ENCODE measurements at places on chromosomes 3 and 15. TPM values are rescaled to one million over a fixed set of nuclear protein-coding genes. Genes with fewer than 3 reads are reported as not detected.

GRCh38 chr3:34851137-34851536 lies 788.2 kb upstream of the ARPP21 start:
- no peak overlapping the region for H3K4me3 ChIP-seq
- H3K36me3 ChIP-seq: no peaks in the 10 kb centered on the region
- H3K27ac ChIP-seq: no peak overlapping the region
- no peak for DNase-seq

DNA sequence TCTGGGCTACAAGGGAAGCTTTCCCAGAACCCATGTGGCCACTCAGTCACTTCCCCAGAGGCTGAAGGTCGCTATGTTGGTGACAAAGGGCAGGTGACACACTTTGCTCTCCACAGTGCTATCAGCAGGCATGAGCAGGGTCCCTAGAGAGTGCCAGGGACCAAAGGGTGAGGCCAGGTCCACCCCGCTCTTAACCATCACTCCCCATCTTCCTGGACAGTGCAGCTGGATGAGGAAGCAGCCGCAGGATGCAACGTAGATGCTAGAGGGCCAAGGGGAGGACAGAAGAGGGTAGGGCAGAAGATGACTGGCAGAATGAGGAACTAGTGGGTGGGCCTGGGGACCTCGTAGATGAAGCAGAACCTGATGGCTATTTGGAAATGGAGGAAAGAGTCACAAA lies 13.6 kb upstream of the LTF start:
- H3K27ac ChIP-seq: no peak overlapping the region
- H3K36me3 ChIP-seq: no peaks in the 10 kb centered on the region
- H3K4me3 ChIP-seq: no peak overlapping the region
- no peak for DNase-seq

GRCh38 chr3:41265011-41265545 lies 65.8 kb downstream of the CTNNB1 start:
- H3K27ac ChIP-seq: no peak overlapping the region
- no peak overlapping the region for H3K4me3 ChIP-seq
- no peaks in the 10 kb centered on the region for H3K36me3 ChIP-seq
- DNase-seq: no peak
- no peaks in the 10 kb centered on the region for H3K4me1 ChIP-seq

DNA sequence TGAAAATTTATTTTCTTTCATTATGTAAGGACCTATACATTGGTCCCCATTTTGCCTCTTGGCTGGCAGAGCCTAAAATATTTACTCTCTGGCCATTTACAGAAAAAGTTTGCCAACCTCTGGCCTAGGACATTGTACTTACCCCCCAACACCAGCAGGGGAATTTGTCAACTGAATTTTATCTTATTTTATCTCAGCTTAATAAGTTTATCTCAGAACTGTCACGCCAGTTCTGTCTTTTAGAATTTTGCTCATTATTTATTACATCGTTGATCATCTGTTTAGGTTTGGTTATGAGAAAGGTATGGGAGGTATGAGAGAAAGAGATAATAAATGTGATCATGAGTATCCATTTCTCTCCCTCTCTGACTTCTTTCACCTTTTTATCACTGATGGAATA lies 38.3 kb downstream of the CHD2 start:
- no peaks in the 10 kb centered on the region for H3K27me3 ChIP-seq
- peaks cover 67% of the 10 kb centered on the region for H3K36me3 ChIP-seq
- no peaks in the 10 kb centered on the region for H3K4me1 ChIP-seq
- H3K4me3 ChIP-seq: no peak overlapping the region
- H3K27ac ChIP-seq: no peak overlapping the region

DNA sequence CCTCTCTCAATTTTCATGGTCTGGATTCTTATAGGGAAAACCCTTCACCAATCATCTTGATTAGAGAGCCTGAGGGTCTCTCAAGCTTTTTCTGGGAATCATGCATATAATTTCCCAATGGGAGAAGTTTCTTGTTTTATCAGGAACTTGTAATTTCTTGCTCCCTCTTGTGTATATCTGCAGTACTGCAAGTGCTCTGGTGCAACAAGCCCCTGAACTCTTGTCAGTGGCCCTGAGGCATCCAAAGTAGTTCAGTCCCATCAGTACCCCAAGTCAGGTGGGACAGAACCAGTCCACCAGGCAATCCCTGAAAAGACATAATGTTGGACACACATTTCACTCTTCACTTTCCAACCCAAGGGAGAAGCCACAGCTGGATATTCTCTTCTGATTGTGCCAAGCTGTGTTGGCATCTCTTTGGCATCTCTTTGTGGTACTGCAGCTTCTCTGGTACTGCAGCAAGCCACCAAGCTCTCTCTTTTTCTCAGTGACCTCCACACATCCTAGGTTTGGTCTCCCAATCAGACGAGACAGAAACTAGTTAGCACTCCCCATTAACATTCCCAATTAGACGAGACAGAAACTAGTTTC lies 214.5 kb downstream of the ZIC4 start:
- no peak overlapping the region for H3K27ac ChIP-seq
- H3K36me3 ChIP-seq: no peaks in the 10 kb centered on the region
- H3K4me1 ChIP-seq: no peaks in the 10 kb centered on the region
- no peak overlapping the region for H3K4me3 ChIP-seq
- no peaks in the 10 kb centered on the region for H3K27me3 ChIP-seq

- no peaks in the 10 kb centered on the region for H3K27me3 ChIP-seq
- no peak overlapping the region for H3K27ac ChIP-seq
- H3K4me1 ChIP-seq: no peaks in the 10 kb centered on the region
- H3K4me3 ChIP-seq: no peak overlapping the region
- no peaks in the 10 kb centered on the region for H3K36me3 ChIP-seq
Measured at GRCh38 chr3:32843510-32844321, 25.9 kb downstream of the TRIM71 start.

DNA sequence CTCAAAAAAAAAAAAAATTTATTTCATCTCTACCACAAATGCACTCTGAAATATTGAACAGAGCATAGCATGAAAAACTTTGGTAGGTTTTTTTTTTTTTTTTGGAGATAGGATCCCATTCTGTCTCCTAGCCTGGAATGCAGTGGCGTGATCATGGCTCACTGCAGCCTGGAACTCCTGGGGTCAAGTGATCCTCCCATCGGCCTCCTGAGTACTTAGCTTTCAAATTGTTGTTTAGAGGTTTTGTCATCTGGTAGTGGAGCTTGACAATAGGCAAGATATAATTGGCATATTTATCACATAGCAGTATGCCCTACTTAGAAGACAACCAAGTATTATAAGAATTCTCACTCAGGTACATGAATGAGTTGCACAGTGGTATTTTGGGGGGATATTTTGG lies 234.2 kb upstream of the ST8SIA2 start:
- peaks cover 10% of the 10 kb centered on the region for H3K36me3 ChIP-seq
- no peaks in the 10 kb centered on the region for H3K27me3 ChIP-seq
- H3K4me1 ChIP-seq: no peaks in the 10 kb centered on the region
- H3K4me3 ChIP-seq: no peak overlapping the region
- no peak for DNase-seq

DNA sequence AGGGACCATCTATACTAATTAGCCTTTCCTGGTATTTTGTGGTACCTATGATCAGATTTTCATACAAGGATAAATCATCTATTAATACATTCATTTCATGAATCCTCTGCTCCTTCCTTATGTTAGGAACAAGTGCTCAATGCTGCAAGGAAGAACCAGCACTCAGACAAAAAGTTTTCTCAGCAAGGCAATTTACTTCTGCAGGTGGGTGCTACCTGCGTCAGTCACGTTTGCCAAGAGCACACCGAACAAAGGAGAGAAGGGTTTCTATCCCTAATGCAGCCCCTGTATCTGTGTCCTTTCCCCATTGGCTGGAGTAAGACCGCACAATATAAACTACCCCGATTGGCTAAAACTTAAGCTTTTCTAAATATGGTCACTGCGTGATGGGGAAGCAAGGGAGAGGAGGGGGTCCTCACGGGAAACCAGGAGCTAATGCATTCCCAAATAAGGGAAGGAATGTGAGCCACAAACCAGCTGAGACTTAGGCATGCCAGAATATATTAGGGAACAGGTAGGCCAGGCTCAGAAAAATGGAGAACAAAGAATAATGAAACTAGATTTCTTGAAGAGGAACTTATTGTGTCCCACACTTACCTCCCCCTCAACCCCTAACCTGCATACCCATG lies 76.5 kb downstream of the AQR start:
- H3K36me3 ChIP-seq: peaks cover 19% of the 10 kb centered on the region
- H3K4me1 ChIP-seq: no peaks in the 10 kb centered on the region
- H3K27me3 ChIP-seq: no peaks in the 10 kb centered on the region
- no peak overlapping the region for H3K4me3 ChIP-seq
- no peak overlapping the region for H3K27ac ChIP-seq

DNA sequence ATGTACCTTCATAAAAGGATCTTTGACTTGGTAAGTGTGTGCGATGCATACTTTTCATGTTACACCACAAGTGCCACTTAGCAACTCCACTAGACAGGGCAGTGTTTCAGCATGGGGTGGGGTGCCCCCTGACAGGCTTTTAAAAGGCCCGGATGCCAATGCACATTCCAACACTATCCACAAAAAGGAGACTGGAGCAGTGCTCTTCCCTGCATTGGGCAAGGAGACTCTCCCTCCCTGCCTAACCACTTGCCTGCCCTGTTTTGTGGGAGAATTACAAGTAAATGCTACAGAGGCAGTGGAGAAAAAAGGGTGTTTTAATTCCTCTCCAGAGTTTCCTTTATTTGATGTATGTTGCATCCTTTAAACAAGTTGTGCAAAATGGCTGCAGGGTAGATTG lies 1.7 kb upstream of the RARB start:
- H3K36me3 ChIP-seq: no peaks in the 10 kb centered on the region
- peaks cover 3% of the 10 kb centered on the region for H3K4me1 ChIP-seq
- no peaks in the 10 kb centered on the region for H3K27me3 ChIP-seq
- no peak for DNase-seq

- no peaks in the 10 kb centered on the region for H3K36me3 ChIP-seq
- no peak overlapping the region for H3K27ac ChIP-seq
- no peaks in the 10 kb centered on the region for H3K27me3 ChIP-seq
- no peaks in the 10 kb centered on the region for H3K4me1 ChIP-seq
Measured at GRCh38 chr15:64667736-64668161, 107.6 kb downstream of the RBPMS2 start.

DNA sequence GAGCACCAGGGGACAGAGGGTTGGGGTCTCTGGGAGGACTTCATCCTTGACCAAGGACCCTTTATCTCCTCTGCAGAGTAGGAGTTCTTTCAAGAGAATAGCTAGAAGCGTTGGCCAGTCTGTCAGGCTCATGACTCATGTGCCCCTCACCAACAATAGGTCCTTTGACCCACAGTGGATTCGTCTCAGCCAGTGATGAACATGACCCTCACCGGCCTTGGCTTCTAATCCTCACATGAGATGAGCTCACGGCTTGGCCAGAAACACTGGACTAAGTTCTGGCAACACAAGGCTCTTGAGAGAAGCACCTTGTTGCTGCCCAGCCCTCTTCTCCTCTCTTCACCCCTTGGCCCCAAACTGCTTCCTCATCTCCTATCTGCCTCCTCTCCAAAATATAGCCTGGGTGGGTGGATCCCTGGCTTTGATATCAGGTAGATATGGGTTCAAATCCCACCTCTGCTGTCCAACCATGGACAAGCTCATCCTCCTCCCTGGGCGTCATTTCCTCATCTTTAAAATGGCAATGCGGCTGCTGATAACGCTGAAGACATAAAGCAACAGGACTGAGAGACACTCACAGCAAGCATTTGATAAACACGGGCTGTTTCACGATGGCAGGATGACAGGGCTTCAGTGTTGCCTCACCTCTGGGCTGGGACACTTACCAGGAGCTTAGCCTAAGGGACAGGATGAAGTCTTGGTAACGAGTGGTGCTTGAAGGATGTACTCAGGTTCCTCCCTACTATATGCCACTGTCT lies 446.7 kb upstream of the PROK2 start:
- peaks cover 7% of the 10 kb centered on the region for H3K4me1 ChIP-seq
- no peak for DNase-seq
- H3K36me3 ChIP-seq: no peaks in the 10 kb centered on the region
- H3K27ac ChIP-seq: no peak overlapping the region
- no peak overlapping the region for H3K4me3 ChIP-seq

DNA sequence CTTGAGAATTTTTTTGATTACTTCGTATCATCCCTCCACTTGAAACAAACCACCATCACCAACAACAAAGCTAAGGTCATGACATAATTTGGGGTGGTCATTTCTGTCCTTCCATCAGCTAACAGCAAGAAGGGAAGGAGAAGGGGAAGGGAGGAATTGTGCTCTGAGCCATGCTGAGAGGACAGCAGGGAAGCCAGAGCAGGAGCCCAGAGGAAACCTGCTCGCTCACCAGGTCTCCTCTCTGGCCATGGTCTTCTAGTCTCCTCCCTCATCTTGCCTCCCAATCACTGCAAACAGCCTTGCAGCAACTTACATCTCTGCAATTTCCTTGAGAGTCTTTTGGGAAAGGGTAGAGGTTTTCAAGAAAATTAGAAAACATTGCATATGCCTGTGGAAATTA lies 196.7 kb downstream of the SSR3 start:
- no peak overlapping the region for H3K27ac ChIP-seq
- H3K27me3 ChIP-seq: no peaks in the 10 kb centered on the region
- H3K36me3 ChIP-seq: no peaks in the 10 kb centered on the region
- no peak overlapping the region for H3K4me3 ChIP-seq
- H3K4me1 ChIP-seq: peaks cover 9% of the 10 kb centered on the region
- DNase-seq: no peak

GRCh38 chr3:145942052-145942451 lies 218.9 kb downstream of the PLOD2 start:
- no peaks in the 10 kb centered on the region for H3K4me1 ChIP-seq
- H3K27me3 ChIP-seq: no peaks in the 10 kb centered on the region
- no peak overlapping the region for H3K27ac ChIP-seq
- DNase-seq: no peak
- no peak overlapping the region for H3K4me3 ChIP-seq

DNA sequence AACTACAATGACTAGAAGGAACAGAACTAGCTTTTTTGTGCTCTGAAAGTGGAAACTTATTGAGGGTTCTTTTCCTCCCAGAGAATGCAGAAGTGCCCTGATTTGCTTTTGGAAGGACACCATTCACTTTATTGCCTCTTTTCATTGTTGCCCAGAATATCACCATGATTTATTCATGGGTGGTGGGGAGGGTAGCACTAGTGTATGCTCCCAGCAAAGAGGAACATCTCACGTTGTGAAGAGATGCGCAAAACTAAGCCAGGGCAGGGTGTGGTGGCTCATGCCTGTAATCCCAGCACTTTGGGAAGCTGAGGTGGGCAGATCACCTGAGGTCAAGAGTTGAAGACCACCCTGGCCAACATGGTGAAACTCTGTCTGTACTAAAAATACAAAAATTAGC lies 31.4 kb downstream of the FLNB start:
- no peaks in the 10 kb centered on the region for H3K27me3 ChIP-seq
- H3K4me1 ChIP-seq: peaks cover 68% of the 10 kb centered on the region
- H3K4me3 ChIP-seq: no peak overlapping the region
- no peaks in the 10 kb centered on the region for H3K36me3 ChIP-seq

Gene POPDC2
- total RNA-seq: 4.7 TPM

Gene EFHB
- total RNA-seq: not detected

Gene ARGFX
- not detected for total RNA-seq

Gene RBPMS2
- not detected for total RNA-seq

Gene PTPRG
- 129 TPM for total RNA-seq

Gene TMEM266
- total RNA-seq: not detected

Gene KCNMB3
- 16.5 TPM for total RNA-seq

Gene CDHR4
- total RNA-seq: not detected

Gene SYNPR
- total RNA-seq: not detected

All from ascending aorta (tissue), 2 donors.